ENCODE measurements at places on chromosomes 4 and X.

DNA sequence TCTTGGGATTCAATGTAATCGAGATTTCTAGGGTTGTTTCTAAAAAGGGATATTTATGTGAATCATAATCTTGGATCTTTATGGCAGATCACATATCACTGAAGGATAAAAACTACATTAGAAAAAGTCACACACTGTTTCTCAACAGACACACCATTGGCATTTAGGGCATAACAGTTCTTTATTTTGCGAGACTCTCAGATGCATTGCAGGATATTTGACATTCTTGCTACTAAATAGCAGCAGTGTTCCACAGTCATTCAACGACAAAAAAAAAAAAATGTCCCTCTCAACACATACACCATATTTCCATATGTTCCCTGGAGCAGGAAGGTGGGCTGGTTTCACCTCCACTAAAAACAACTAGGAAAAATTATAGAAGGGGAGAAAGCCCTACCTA is 243.4 kb upstream of the PCDH18 start:
- no peak for DNase-seq

DNA sequence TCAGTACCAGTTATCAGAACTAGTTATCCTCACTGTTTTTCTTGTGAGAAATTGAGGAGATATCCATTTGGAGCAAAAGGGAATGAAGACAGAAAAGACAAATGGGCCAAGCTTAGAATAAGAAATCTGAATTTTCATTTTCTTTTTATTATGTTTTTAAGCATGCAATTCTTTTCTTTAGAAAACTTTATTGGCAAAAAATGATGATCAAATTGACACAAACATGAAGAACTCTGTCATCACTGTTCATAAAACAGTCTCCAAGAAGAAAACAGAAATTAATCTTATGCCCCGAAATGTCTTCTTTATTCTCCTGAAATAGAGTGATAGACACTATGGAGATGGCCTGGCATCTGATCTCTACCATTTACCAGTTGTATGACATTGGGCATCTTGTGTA is 139.0 kb downstream of the ARHGAP24 start:
- DNase-seq = no peak

DNA sequence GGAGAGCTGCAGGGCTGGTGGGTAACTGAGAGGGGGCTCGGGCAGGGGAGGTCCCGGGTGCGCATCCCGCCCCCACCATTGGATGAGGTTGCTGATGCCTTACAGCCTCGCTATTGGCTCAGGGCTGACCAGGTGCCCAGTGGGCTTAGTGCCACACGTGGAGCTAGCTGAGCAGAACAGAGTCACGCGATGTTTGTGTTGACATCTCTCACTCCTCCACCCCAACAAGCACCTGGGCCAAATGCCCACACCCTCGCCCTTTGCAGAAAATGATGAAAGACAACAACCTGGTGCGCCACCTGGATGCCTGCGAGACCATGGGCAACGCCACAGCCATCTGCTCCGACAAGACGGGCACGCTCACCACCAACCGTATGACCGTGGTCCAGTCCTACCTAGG is 31.8 kb downstream of the ATP2B3 start:
- DNase-seq = no peak

DNA sequence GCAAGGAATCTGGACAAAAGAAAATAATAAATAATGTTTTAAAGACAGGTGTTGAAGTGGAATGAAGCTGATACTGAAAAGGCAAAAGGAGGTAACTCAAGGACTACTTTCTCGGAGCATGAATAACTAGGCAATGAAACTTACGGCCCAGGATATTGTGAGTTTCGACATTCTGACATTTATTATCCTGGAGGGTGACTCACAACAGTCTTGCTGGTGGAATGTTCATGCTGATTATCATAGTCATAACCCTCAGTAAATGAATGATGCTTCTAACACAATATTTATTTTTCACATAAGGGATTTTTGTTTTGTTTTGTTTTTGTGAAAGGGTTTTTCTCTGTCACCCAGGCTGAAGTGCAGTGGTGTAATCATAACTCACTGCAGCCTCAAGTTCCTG is 147.0 kb upstream of the HPGD start:
- no peak for DNase-seq

- no peak for DNase-seq
Observed at GRCh38 chrX:142054094-142054493, 150.4 kb downstream of the MAGEC1 start.

Measured in suppressor macrophage treated with lipopolysaccharide for 1 hour (primary cell).